Calu3 (cell line): ENCODE measurements at places on chromosomes 2 and 18. TPM values are rescaled to one million over a fixed set of nuclear protein-coding genes. Genes with fewer than 3 reads are reported as not detected.

- H3K4me3 ChIP-seq: no peak overlapping the region
- H3K27me3 ChIP-seq: no peaks in the 10 kb centered on the region
- H3K27ac ChIP-seq: peak overlapping the region; percentile 14
These were observed 109.7 kb upstream of the PKDCC start for GRCh38 chr2:41937921-41938708.

DNA sequence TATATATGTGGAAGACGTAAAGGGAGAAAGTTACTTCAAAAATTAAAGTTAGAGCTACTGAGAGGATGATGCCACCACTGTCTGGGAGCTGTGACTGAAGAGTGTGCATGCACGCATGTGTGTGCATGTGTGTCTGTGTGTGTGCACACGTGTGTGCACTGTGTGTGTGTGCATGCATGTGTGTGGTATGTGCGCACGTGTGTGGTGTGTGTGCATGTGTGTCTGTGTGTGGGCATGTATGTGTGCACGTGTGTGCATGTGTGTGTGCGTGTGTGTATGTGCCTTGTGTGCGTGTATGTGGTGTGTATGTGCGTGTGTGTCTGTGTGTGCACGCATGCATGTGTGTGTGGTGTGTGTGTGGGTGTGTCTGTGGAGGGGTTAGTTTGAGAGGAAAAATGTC lies 473.4 kb downstream of the CMPK2 start:
- DNase-seq: no peak
- no peaks in the 10 kb centered on the region for H3K27me3 ChIP-seq
- H3K36me3 ChIP-seq: no peaks in the 10 kb centered on the region
- no peak overlapping the region for H3K4me3 ChIP-seq

GRCh38 chr2:42096869-42097591 lies 49.2 kb downstream of the PKDCC start:
- H3K27ac ChIP-seq: no peak overlapping the region
- no peaks in the 10 kb centered on the region for H3K27me3 ChIP-seq
- H3K4me1 ChIP-seq: peaks cover 43% of the 10 kb centered on the region
- DNase-seq: no peak
- H3K4me3 ChIP-seq: no peak overlapping the region

DNA sequence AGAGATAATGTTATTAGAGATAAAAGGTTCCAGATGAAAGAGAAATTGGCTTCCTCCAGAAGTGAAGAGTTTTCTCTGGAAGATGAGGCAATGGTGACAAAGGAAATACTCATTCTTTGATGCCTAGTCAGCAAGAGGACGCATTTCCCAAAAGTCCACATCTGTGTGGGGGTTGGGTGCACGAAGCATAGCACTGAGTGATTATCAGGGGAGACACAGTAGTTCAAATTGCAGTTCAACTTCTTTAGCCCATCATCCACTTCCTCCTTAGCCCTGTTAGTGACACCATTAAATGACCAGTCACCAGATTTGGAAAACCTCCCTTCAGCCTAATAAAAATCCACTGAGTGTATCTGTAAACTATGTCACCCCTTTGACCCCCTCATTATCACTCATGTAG lies 80.9 kb upstream of the PHLPP1 start:
- H3K27ac ChIP-seq: peak overlapping the region; percentile 72
- no peak overlapping the region for H3K4me3 ChIP-seq
- peaks cover 5% of the 10 kb centered on the region for H3K36me3 ChIP-seq

- DNase-seq: no peak
- H3K27ac ChIP-seq: no peak overlapping the region
- peaks cover 6% of the 10 kb centered on the region for H3K36me3 ChIP-seq
These were observed 232 bp downstream of the SNED1 start for GRCh38 chr2:240998706-240998994.

Gene NEU2
- total RNA-seq: not detected in 2 replicates

- peak overlapping the region; percentile 95 for H3K27ac ChIP-seq
- peaks cover 78% of the 10 kb centered on the region for H3K4me1 ChIP-seq
- peaks cover 74% of the 10 kb centered on the region for H3K36me3 ChIP-seq
- DNase-seq: peak; percentile 98
- no peaks in the 10 kb centered on the region for H3K27me3 ChIP-seq
These were observed 1.1 kb upstream of the TET3 start for GRCh38 chr2:73983322-73984202.

Gene ANKZF1
- 44.1 and 56.6 TPM in 2 replicates for total RNA-seq

DNA sequence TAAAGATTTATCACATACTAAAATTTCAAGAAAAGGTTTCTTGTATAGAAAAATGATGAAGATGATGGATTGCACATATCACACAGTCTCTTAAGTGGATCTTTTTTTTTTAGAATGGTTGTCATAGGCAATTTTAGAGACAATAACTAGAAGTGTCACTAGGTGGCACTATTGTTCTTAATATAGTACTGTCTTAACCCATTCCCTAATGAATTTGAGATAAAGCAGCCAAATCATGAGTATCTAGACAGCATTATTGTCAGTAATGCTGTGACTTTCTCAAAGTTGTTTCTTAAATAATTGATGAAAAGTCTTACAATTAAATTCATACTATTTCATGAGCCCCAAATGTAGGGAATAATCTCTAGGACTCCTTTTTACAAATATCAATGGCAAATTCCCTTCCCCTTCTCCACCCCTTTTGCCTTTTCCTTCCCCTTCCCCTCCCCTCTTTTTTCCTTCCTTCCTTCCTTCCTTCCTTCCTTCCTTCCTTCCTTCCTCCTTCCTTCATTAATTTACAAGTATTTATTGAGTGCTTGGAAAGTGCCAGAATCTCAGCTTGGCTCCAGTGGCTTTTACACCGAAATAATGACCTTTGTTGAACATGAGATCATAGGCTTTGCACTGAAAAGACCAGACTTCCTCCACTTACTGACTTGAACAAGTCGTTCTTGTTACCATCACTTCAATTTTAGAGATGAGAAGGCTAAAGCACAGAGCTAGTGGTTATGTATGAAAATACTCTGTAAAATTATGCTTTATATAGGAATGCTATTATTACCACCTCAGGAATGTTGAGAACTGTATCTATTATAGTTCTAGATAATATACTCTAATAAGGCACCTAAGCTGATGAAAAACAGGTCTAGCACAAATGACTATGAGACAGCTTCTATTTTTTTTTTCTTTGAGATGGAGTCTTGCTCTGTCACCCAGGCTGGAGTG lies 19.8 kb downstream of the MYL12B start:
- H3K4me1 ChIP-seq: peaks cover 21% of the 10 kb centered on the region
- DNase-seq: no peak
- no peaks in the 10 kb centered on the region for H3K27me3 ChIP-seq
- H3K27ac ChIP-seq: peak overlapping the region; percentile 5
- H3K4me3 ChIP-seq: no peak overlapping the region
- peaks cover 35% of the 10 kb centered on the region for H3K36me3 ChIP-seq

Gene CPSF3
- 54.8 and 56.7 TPM in 2 replicates for total RNA-seq

GRCh38 chr2:69043736-69044400 lies 30.9 kb downstream of the ANTXR1 start:
- H3K27ac ChIP-seq: no peak overlapping the region
- H3K4me3 ChIP-seq: no peak overlapping the region
- DNase-seq: no peak
- peaks cover 61% of the 10 kb centered on the region for H3K27me3 ChIP-seq
- no peaks in the 10 kb centered on the region for H3K36me3 ChIP-seq

Gene COL5A2
- total RNA-seq: 0.56 and 1.1 TPM in 2 replicates

- no peaks in the 10 kb centered on the region for H3K36me3 ChIP-seq
- H3K4me1 ChIP-seq: no peaks in the 10 kb centered on the region
- H3K27ac ChIP-seq: no peak overlapping the region
- H3K4me3 ChIP-seq: no peak overlapping the region
These were observed 25.5 kb upstream of the YWHAQ start for GRCh38 chr2:9656270-9656766.

Gene HOXD11
- not detected in 2 replicates for total RNA-seq

Gene SCN2A
- 0.07 and 0.19 TPM in 2 replicates for total RNA-seq

DNA sequence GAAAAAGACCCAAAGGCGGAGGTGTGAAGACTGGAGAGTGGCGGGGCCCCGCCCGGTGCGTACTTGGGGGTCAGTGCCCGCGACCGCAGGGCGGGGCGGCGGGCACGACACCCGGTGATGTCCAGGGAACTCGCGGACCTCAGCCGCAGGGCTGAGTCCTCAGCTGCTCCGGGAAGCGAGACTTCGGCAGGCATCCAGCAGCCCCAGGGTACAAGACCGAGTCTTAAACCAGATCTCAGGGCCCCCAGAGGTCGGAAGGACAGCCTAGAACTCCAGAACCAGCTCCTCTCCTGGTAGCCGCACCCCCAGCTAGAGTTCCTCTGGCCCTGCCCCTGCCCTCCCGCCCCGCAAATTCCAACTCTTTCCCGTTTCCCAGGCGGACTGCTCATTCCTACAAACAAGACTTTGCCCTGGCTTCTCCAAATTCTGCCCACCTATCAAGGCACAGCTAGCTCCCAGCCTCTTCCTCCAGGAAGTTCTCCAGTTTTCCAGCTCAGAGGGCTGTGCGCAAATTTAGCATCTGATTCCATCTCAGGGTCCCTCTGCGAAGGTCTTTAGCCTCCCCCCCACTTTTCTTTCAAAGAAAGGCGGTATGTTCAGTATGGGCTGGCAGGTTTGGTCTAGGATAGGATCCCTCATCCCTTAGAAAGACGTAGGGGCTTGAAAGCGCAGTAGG lies 26.0 kb upstream of the NOTO start:
- H3K4me3 ChIP-seq: peak overlapping the region; percentile 86
- peaks cover 16% of the 10 kb centered on the region for H3K36me3 ChIP-seq
- no peak for DNase-seq
- no peak overlapping the region for H3K27ac ChIP-seq
- peaks cover 9% of the 10 kb centered on the region for H3K4me1 ChIP-seq

Gene CNGA3
- total RNA-seq: not detected in 2 replicates

GRCh38 chr2:133982256-133982655 lies 271.6 kb upstream of the MGAT5 start:
- no peak overlapping the region for H3K27ac ChIP-seq
- H3K4me1 ChIP-seq: peaks cover 15% of the 10 kb centered on the region
- no peaks in the 10 kb centered on the region for H3K36me3 ChIP-seq

DNA sequence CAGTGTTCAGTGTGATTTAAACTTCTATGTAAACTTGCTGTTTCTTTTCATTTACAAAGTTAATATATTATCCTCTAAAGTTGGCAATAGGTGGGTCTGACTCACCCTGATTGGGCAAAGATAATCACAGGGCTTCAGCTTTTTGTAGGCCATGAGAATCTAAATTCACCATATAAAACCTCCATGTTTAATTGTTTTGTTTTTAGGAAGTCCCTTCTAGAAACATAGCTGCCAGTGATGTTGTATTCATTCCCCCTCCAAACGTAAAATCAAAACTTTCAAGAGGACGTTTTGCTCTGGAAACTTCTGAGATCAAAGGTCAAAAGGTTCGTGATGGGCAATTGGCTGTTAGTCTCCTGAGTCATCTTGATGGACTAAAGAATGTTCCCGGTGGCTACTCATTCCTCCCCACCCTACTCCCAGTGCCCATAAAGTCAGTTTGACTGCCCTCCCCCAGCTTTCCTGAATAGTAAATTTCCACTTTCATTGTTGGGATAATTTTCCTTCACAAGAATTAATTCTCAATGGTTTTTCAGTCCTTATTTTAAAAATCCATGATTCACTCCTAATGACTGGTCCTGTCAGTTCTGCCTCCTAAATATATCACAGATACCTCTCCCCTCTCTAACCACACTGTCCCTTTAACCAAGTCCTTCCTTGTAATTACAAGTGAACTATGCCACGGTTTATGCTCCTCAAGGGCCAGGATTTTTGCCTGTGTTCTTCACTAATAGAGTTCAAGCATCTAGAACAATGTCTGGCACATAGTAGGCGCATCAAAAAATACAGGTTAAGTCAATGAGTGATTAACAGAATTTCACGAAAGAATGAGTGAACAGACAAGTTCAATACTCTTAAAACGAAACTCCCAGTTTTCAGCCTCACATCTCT lies 164.4 kb upstream of the VRK2 start:
- H3K27ac ChIP-seq: no peak overlapping the region
- DNase-seq: peak; percentile 1
- no peaks in the 10 kb centered on the region for H3K27me3 ChIP-seq
- peaks cover 8% of the 10 kb centered on the region for H3K4me1 ChIP-seq

DNA sequence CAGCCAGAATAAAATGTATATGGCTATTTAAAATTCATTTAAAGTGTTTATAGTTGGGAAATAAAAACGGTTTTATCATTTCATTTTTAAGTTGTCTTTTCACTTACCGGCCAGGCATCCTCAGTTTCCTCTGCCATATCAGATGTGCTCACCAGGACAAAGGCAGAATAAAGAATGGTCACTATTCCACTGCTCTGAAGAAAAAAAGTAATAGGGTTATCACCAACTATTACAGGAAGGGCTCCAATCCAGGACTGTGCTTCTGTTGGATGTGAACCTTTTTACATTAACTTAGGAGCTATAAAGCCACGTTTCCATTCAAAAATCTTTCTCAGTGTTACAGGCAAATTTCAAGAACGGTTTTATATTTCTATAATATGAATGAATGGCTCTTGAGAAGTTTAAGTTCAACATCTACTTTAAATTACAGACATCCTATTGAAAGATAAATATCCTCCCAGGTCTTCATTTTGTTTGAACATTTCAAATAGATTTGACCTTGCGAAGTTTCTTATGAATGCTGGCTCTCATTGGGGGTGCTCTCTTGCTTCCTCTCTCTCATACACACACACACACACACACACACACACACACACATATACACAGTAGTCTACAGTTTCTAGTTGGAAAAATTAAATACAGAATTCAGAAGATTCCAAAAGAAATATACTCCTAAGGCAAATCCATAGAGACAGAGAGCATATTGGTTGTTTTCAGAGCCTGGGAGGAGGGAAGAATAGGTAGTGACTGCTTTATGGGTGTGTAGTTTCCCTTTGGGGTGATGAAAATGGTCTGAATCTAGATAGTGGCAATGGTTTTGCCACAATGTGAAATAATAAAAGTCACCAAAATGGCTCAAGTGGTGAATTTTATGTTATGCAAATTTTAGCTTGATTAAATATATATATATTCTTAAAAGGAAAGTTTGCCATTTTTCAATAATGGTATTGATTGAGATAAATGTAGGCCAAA lies 2.9 kb upstream of the SLC40A1 start:
- no peak for DNase-seq
- peaks cover 35% of the 10 kb centered on the region for H3K4me1 ChIP-seq

GRCh38 chr2:217459680-217460405 lies 543.0 kb downstream of the TNS1 start:
- no peak for DNase-seq
- peaks cover 13% of the 10 kb centered on the region for H3K4me1 ChIP-seq
- no peaks in the 10 kb centered on the region for H3K27me3 ChIP-seq
- no peaks in the 10 kb centered on the region for H3K36me3 ChIP-seq
- H3K27ac ChIP-seq: no peak overlapping the region
- no peak overlapping the region for H3K4me3 ChIP-seq

Gene TBC1D8
- total RNA-seq: 17.0 and 25.3 TPM in 2 replicates

- H3K36me3 ChIP-seq: no peaks in the 10 kb centered on the region
- no peak overlapping the region for H3K4me3 ChIP-seq
- no peak overlapping the region for H3K27ac ChIP-seq
- DNase-seq: no peak
These were observed 24.5 kb downstream of the DYNC2LI1 start for GRCh38 chr2:43798300-43798699.
